ENCODE measurements at places on chromosomes 1 and 21.

- DNase-seq, result no peak
Observed at GRCh38 chr1:204190212-204191211, 5.8 kb downstream of the KISS1 start.

- no peak for DNase-seq
Observed at GRCh38 chr1:64755361-64755760, 10.5 kb downstream of the RAVER2 start.

GRCh38 chr21:45016406-45017038 lies 57.9 kb upstream of the ADARB1 start:
- no peak for DNase-seq

DNA sequence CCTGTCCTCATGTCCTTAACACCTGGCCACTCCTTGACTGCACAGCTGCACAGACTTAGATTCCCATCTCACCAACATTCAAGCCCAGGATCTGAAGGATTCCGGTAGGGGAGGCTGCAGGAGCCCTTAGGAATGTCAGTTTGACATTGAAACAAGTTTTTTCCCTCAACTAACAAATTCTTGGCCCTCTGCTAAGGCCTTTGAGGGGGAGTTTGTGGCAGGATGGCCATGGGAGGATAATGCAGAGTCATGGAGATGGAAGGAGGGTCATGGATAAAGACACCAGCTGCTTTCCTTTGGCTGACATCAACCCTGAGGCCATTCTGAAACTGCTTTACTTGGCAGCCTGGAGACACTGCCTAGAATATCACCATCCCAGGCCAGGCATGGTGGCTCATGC lies 63.4 kb upstream of the PPP2R5A start:
- DNase-seq, result no peak

DNA sequence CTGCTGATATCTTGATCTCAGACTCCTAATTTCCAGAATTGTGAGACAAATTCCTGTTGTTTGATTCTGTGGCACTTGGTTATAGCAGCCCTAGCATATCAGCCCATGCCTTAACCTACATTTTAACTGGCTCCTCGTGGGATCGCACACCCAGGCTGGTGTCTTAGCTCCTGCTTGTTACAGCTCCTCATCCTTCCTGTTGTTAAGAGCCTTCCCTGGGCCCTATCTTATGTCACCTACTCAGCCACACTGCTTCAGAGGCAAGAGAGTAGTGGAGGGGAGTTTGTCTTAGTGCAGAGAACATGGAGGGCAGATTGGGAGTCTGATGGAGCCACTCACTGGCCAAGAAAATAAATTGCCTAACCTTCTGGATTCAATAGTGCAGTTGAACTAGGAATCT lies 131.0 kb downstream of the ROR1 start:
- DNase-seq, result no peak

- DNase-seq, result peak; percentile 45
Observed at GRCh38 chr1:169604781-169605560, 18.7 kb upstream of the F5 start.

DNA sequence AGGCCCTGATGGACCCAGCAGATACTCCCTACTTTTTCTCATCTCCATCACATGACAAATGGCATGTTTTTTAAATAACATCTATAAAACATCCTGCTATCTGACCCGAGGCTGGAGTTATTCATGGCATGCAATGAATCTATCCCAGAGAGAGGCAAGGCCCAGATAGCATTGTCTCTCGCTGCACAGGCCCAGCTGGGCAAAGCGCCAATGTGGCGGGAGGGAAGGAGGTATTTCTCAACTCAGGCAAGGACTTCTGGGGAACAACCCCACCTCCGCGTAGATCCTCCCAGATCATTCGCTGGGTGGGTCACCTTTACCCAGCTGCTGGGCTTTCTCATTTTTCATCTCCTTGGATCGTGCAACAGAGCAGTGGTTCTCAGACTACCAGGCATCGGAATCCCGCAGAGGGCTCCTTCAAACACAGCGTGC lies 59.8 kb downstream of the ERG start:
- no peak for DNase-seq

DNA sequence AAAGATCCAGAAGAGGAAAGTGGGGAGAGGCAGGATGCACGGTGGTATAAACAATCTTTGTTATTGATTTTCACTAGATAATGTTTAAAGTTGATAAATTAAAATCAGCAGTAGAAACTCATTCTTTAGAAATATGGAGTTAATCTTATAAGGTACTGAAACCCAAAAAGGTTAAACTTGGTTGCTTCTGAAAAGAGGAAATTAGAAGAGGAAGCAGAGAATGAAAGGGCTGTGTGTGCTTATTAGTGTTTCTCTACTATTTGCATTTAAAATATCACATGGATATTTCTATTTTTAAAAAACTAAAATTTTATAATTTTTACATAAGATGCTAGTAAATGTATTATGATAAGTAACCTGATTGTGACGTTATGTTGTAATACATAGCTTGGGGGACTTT lies 24.4 kb downstream of the C1orf141 start:
- no peak for DNase-seq

DNA sequence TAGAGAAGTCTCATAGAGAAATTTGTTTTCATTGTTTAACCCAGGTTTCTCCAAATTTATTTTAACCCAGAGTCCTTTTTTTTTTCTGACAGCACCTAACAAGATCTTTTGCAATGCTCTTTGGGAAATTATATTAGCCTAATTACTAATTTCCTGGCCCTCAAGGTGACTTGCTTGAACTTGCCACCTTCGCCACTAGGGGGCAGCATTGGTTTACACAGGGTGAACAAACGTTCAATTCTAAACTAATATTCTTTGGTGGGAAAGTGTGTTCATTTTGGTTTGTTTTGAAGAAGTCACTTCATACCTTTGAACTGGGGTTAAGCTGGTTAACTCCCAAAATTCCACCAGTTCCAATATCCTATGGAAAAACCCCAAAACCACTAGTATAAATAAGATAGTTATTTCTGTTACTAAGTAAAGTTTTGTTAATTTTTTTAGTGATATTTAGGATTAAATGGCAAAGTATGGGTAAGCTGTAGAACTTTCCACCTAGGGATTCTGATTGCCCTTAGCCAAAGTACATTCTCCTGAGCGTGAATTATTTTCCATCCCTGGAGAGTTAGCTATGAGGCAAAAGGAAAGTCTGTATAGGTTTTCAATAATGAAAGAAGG lies 13.0 kb downstream of the CCDC190 start:
- DNase-seq, result peak; percentile 93

- no peak for DNase-seq
Observed at GRCh38 chr1:160821627-160822026, 25.7 kb downstream of the LY9 start.

DNA sequence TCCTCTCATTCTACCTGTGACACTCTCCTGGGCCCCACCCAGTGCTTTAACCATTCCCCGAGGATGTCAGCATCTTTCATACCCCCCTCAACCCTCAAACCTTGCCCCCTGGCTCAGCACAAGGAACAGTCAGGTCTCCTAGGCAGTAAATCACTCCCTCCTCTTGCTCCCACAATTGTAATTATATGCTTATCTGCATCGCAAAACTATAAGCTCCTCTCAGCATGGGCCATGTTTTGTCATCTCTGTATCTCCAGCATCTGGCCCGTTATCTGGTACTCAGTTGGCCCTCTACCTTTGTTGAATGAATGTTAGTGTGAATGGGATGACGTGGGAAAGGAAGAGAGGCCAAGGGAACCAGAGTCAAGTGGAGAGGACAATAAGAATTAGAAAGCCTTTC lies 2.8 kb upstream of the ELOVL1 start:
- no peak for DNase-seq
